Myocyte (in vitro differentiated cells): ENCODE measurements at places on chromosomes 12 and 14. TPM values are rescaled to one million over a fixed set of nuclear protein-coding genes. Genes with fewer than 3 reads are reported as not detected.

DNA sequence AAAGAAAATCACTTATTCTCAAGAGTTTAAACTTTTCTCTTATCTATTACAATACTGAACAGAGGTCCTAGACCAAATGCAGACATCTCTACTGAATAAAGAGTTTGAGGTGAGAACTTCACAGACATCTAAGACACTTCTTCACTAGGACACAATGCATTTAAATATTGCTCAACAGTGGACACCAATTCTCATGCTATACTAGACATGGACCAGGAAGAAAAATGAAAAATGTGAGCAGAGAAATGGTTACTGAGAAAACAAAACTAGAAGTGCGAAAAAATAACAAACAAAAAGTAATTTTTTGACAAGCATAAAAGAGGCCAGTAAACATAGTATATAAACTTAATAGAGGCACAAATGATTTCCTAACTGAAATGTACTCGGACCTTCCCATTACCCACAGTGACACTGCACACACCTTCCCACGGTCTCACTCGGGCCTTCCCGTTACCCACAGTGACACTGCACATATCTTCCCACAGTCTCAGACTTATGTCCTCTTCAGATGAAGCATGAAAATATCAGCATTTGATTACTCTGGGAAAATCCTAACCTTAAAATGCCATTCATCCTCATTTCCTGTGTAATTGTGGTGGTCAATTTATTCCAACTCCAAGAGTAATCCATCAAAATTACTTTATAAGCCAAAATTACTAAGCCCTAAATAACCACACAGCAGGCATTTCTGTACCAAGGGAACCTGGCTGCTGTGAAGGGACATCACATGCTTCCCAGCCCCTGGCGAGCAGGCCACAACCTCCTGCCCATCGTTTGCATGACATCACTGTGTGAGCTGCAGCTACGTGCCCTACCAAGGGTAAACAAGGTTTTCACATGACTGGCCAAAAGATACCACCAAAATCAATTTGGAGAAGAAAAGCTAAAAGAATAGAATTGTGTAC is 6.4 kb downstream of the SLC15A4 start:
- peak; percentile 87 for DNase-seq

- DNase-seq = no peak
These were observed 111.0 kb downstream of the BBS10 start for GRCh38 chr12:76237086-76237701.

- peak; percentile 38 for DNase-seq
These were observed 68.2 kb downstream of the FBXW8 start for GRCh38 chr12:116978791-116979508.

GRCh38 chr12:94481734-94482133 is 22.1 kb upstream of the CEP83 start:
- no peak for DNase-seq

Gene KRT4
- total RNA-seq = not detected in 2 replicates

- DNase-seq = no peak
These were observed 61.9 kb upstream of the IFNG-AS1 start for GRCh38 chr12:67927324-67927723.

GRCh38 chr14:69535230-69535848 is 39.3 kb downstream of the CCDC177 start:
- peak; percentile 64 for DNase-seq

- DNase-seq = peak; percentile 96
These were observed 2.3 kb upstream of the HSPB8 start for GRCh38 chr12:119176267-119177055.

DNA sequence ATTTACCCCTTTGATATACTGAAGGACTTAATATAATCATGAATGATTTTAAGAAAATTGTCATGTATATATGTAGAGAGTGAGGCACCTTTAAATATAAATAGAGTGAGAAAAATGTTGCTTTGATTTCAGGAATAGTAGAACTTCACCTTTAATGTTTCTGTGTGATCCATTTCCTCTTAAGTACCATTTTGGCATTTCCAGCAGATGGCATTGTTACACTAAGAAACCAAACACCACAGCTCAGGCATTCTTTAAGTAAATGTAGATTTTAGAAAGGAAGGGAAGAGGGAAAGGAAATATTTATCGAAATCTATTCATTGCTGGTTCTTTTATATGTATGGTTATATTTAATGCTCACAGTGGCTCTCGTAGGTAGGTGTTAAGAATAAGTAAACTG is 556.7 kb upstream of the FBXO33 start:
- no peak for DNase-seq

Gene OR4Q3
- total RNA-seq = not detected in 2 replicates

Gene MSRB3
- 47.3 and 53.9 TPM in 2 replicates for total RNA-seq

Gene ZC2HC1C
- 0.52 and 1.6 TPM in 2 replicates for total RNA-seq

Gene ARHGEF25
- total RNA-seq = 8.6 and 12.4 TPM in 2 replicates

Gene CLEC4D
- not detected in 2 replicates for total RNA-seq

DNA sequence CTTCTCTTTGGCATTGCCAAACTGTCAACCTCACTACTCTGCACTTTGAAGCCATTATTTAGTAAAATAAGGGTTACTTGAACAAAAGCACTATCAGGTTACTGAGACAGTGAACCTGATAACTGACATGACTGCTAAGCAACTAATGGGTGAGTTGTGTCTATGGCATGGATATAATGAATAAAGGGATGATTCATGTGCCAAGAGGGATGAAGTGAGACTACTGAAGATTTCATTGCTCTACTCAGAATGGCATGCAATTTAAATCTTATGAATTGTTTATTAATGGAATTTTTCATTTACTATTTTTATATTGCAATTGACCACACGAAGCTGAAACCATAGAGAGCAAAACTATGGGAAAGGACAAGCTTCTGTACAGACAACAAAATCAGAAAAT is 74.4 kb downstream of the CEP128 start:
- no peak for DNase-seq

Gene COX8C
- total RNA-seq = not detected in 2 replicates

GRCh38 chr14:103191844-103192243 is 68.6 kb downstream of the TNFAIP2 start:
- no peak for DNase-seq

- DNase-seq = no peak
These were observed 4.6 kb upstream of the SLC22A17 start for GRCh38 chr14:23357261-23357660.

Gene RNASE1
- not detected in 2 replicates for total RNA-seq

Gene ANO2
- 2.2 and 7.8 TPM in 2 replicates for total RNA-seq

DNA sequence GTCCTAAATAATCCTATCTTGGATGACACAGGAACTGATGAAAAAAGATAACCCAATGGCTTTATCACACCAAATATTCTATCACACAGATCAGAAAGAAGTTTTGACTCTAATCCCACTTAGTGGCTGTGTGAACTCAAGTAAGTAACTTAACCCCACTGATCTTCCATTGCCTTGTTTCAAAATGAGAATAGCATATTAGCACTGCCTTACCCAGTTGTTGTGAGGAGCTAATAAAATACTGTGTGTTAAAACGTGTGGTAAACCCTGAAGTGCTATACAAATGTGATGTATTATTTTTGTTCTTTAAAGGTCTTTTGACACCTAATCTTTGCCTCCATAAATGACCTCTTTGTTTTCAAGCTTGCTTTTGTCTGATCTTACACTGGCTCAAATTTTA is 60.9 kb upstream of the ARID2 start:
- DNase-seq = no peak

GRCh38 chr12:63792338-63792737 is 12.6 kb downstream of the RXYLT1 start:
- DNase-seq = no peak
